Stimulated activated CD8-positive, alpha-beta memory T cell treated with anti-CD3 and anti-CD28 coated beads, Interleukin-7, amount 100 ng/mL, for 4 hours (primary cell): ENCODE measurements at places on chromosomes 7 and 10.

DNA sequence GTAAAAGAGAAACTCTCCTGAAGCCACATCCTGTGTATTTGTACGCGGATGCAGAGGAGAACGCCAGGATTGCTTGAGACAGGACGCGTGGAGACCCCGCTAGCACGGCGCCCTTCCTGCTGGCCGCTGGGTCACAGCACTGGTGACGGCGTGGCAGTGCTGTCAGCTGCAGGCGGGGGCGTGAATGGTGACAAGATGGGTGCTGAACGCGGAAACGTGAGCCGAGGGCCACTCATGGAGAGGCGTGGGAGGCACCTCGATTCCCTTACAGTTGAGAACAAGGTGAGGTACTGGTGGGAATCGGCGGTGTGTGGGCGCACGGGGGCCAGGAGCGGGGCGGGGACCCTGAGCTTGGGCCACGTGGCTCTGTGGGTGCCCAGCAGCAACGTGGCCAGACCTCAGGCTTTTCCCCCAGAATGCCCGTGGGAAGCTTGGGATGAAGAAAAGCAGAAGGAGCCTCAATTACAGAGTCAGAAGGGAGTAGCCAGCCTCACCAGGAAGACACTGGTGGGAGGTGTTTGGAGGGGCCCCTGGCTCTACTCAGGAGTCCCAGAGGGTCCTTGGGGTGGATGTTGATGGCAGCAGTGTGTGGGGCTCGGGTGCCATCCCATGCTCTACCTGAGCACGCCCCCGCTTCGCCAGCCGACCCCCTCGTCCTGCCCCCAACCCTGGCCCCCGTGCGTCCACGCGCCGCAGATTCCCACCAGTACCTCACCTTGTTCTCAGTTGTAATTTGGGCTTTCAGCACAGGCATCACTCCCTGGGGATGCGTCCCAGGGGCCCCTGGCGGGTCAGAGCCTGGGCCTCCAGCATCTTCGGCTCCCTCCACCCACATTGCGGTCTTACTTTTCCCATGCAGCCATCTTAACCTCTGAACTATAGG is 208.4 kb upstream of the TCERG1L start:
- no peak for DNase-seq

DNA sequence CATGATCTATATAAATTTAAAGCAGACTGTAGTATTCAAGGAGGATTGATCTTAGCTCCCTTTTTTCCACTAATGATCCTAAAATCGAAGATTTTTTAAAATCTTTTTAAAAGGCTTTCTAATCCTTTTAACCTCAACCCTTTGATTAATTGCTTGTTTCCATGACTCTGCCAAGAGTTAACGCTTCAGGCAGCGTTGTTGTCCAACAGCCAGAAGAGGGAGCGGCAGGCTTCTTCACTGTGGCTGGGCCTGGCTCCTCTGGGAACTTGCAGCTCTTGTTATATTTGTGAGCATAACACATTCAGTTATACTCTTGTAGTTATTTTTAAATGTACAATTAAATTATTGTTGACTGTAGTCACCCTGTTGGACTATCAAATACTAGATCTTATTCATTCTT is 26.3 kb downstream of the CRCP start:
- DNase-seq = no peak

DNA sequence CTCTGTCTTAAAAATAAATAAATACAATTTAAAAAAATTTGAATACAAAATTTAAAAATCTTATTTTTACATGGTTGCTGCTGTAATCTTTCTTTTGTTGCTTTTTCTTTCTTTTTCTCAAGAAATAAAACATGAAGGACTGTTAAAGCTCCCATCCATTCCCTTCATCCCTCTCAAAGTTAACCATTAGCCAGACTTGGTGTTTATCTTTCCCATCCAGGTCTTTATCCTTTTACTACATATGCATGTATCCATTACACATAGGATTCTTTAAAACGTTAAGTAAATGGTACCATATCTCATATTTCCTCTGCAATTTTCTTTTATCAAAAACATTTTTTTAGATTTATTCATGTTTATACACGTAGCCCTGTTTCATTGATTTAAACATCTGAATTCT is 70.1 kb downstream of the CREB3L2 start:
- DNase-seq = no peak

- DNase-seq = no peak
Measured at GRCh38 chr10:58615237-58615935, 102.7 kb downstream of the BICC1 start.

DNA sequence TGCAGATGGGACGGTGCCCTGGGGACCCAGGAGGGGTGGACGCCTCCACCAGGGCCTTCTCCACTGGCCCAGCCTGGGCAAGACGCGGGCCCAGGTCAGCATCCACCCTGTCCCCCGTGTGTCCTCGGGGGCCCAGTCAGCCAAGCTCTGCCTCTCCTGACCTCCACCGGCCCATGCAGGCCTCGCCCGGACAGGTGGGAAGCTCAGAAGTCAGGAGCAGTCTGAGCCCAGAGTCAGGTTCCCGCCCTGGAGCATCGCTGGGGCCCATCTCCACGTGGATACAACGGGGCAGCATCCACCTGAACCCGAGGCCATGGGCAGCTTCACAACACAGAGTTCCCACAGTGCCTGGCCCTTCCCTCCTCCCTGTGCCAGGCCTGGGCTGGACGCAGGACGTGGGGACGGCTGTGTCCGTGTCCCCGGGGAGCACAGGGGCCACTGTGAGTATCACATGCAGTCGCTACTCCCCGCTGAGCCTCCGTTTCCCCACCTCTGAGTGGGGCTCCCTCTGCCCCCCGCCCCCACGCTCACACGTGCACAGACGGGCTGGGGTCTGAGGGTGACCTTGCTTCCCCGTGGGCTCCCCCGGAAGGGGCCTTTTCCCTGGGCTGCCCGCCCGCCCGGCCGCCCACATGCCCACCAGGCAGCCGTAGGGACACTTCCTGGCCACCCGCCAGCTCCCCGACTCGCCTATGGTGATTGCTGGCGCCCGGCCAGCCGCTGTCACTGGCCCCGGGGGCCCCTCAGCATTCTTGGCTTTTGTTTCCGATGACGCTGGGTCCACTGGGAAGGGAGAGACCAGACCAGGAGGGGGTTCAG is 64.3 kb downstream of the PDGFA start:
- no peak for DNase-seq

GRCh38 chr7:132575982-132576720 is at the start of gene PLXNA4:
Gene PLXNA4 (minus strand): TSS chr7:132576470. CDS start chr7:132508693, 67,777 bp downstream.
- no peak for DNase-seq

DNA sequence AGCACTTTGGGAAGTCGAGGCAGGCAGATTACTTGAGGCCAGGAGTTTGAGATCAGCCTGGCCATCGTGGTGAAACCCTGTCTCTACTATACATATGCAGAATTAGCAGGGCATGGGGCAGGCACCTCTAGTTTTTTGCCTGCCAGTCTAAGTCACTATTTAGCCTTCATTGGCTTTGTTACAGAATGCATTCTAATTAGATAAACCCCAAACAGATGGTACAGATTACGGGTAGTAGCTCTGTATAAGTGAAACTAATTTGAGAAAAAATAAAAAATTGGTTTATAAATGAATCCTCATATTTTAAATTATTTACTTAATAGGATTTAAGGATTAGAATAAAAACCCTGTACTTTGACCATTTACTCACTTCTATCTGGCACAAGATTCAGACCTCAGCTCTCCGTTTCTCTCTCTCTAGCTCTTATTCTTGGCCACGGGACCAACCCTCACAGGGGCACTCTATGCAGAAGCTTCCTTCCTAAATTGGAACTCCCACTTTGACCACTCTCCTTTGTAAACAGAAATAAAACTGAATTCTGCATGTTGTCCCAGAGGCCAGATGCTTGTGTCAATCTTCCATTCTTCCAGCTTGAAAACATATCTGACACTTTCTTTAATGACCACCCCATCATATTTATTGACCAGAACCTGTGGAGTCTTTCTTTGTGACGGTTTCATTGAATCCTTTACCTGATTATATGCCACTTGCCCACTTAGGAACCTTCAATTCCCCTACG is 26.8 kb downstream of the BET1 start:
- no peak for DNase-seq

DNA sequence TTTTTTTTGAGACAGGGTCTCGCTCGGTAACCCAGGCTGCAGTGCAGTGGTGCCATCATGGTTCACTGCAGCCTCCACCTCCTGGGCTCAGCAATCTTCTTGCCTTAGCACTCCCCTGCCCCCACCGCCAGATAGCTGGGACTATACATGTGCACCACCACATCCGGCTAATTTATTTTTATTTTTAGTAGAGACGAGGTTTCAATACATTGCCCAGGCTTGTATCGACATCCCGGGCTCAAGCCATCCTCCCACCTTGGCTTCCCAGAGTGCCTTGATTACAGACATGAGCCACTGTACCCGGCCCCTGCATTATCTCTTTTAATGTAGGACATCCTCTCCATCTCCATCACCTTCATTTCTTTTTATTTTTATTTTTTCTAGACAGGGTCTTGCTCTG is 213.3 kb downstream of the CUX1 start:
- no peak for DNase-seq

DNA sequence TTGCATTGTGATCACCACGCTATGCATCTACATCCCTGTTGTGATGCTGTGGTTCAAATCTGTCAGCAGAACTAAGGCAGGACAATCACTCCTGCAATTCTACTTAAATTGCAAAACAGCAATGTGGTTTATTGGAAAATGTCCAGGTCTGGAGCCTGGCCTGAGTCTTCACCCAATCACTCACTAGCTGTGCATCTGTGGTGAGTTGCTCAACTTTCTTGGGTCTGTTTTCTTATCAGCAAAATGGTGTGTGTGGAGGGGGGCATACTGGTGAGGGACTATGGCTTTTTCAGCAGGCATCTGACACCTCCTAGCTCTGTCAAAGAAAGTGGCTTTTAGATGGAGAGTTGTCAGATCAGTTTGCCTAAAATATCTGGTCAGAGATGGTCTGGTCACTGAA is 108.3 kb upstream of the FEZF1 start:
- no peak for DNase-seq

DNA sequence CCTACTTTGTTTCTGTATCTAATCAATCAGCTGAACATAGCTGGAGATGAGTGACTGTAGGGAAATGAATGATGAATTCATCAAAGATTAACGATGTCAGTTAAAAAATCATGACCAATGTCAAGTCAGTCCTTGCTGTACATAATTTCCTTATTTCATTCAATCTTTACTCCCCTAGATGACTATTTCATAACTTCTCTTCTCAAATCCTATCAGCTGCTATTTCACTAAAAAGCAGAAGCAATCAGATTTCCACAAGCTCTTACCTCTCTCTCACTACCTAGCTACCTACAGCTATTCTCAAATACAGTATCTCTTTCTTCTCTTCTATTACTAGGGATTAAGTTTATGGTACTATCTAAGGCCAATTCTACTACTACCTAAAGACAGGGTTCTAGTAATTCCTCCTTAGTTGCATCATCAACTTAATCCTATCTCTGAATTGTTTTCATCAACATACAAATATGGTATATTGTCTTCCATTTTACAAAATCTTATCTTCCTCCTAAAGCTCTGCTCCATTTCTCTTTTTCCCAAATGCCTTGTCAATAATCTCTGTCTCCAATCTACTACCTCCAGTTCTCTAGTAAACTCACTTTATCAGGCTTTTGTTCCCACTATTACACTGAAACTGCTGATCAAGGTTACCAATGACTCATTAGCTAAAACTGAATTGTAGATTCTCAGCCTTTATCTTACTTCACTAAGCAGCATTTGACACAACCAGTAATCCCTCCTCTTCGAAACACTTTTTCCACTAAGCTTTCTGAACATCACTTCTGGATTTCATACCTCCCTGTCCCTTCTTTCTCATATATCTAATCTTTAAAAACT is 28.4 kb downstream of the JMJD1C start:
- DNase-seq = no peak

GRCh38 chr7:151089893-151090730 is 3.8 kb downstream of the AGAP3 start:
- DNase-seq = no peak

- DNase-seq = no peak
Measured at GRCh38 chr7:24434972-24435371, 138.3 kb upstream of the PALS2 start.

DNA sequence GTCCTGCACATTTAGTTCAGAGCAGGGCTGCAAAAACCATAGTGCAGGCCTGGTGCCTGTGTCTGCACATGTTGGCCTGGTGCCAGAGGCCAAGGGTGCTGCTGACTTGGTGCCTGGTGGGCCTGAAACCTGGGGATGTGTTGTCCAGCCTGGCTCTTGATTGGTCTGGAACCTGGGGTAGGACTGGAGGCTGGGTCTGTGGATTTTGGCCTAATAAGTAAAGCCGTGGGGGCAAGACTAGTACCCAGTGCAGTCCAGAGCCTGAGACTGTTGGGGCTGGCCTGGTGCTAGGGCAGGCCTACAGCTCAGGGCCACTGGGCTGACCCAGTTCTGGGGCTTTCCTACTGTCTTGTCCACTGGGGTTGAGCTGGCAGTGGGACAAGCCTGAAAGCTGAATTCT is 817.9 kb downstream of the DNAJB9 start:
- DNase-seq = no peak

- DNase-seq = no peak
Measured at GRCh38 chr7:129515381-129515780, 13.1 kb downstream of the SMKR1 start.

GRCh38 chr7:158366346-158366745 is 221.3 kb downstream of the PTPRN2 start:
- DNase-seq = no peak

- DNase-seq = no peak
Measured at GRCh38 chr10:47113907-47114500, 186.0 kb upstream of the GDF10 start.

DNA sequence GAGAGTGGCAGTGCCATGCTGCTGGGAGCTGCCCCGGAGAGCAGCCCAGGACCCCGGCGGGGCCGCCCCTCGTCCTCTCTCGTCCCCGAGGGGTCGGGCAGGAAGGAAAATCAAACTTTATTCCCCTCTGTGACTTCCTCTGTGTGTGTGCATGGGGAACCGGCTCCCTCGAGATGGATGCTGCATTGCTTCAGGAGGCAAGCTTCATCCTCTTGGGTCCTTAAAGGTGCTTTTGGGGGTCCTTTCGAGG is 726 bp downstream of the MCU start:
- no peak for DNase-seq

DNA sequence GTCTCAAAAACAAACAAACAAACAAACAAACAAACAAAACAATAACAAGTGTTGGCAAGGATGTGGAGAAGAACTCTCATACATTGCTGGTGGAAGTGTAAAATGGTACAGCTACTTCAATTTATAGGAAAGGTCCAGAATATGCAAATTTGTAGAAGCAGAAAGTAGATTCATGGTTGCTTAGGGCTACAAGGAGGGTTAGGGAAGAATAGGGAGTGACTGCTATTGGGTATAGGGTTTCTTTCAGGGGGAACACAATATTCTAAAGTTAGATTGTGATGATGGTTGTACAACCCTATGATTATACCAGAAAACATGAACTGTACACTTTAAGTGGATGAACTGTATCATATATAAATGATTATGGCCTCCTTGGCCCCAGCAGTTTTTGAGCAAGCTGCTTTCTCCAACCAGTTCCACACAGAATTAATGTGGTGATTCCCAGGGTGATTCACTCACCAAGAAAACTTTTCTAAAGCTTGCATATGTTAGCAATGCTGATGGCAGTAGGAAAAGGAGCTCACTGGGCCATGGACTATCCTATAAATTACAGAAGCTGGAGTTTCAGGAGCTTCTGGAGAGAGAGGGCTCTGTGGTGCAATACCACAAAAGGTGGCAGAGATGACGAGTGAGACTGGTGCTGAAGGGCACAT is 52.8 kb upstream of the KCNIP2 start:
- no peak for DNase-seq
